ENCODE measurements at places on chromosomes 2 and 18.

DNA sequence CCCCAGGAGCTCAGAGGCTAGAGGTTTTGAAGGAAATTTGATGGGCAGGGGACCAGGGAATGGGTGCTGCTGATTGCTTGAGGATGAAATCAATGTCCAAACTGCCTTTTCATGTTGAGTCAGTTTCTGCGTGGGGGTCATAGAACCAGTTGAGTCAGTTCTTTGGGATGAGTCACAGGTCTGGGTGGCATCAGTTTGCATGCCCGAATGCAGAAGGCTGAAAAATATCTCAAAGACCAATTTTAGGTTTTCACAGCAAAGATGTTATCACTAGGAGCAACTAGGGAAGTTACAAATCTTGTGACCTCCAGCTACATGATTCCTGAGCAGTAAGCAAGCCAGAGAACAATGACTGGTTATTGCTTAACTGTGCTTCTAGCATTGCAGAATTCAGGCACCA is 1135.1 kb upstream of the CRIM1 start:
- H3K4me3 ChIP-seq = no peak overlapping the region
- no peak for DNase-seq
- no peaks in the 10 kb centered on the region for H3K27me3 ChIP-seq
- no peaks in the 10 kb centered on the region for H3K4me1 ChIP-seq

- H3K36me3 ChIP-seq = no peaks in the 10 kb centered on the region
- DNase-seq = no peak
- H3K4me1 ChIP-seq = no peaks in the 10 kb centered on the region
- no peak overlapping the region for H3K4me3 ChIP-seq
- H3K27me3 ChIP-seq = no peaks in the 10 kb centered on the region
- no peak overlapping the region for H3K27ac ChIP-seq
These were observed 23.9 kb upstream of the HS6ST1 start for GRCh38 chr2:128342550-128342949.

GRCh38 chr2:742221-742620 is 65.0 kb upstream of the TMEM18 start:
- H3K36me3 ChIP-seq = no peaks in the 10 kb centered on the region
- no peak for DNase-seq
- H3K27ac ChIP-seq = no peak overlapping the region
- H3K27me3 ChIP-seq = peaks cover 8% of the 10 kb centered on the region
- H3K4me1 ChIP-seq = peaks cover 11% of the 10 kb centered on the region

DNA sequence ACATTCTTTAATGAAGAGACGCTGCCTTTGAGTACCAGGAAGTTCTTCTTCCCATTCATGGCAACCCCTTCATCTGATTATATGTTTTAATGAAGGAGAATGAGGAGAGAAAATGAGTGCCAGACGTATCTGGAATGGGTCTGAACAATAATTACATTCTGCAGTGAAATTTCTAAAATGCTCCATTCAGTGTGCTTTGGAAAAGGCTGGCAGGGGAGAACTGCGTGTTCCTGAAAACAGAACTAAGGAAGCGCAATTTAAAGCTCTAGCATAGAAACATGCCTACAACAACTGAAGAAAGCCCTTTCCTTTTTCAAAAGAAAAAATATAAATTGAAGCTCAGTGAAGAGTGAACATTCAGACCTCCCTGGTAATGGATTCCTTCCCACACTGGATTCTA is 58.8 kb downstream of the BOD1L2 start:
- peaks cover 20% of the 10 kb centered on the region for H3K27me3 ChIP-seq
- no peak for DNase-seq
- H3K4me1 ChIP-seq = peaks cover 9% of the 10 kb centered on the region
- no peaks in the 10 kb centered on the region for H3K36me3 ChIP-seq

DNA sequence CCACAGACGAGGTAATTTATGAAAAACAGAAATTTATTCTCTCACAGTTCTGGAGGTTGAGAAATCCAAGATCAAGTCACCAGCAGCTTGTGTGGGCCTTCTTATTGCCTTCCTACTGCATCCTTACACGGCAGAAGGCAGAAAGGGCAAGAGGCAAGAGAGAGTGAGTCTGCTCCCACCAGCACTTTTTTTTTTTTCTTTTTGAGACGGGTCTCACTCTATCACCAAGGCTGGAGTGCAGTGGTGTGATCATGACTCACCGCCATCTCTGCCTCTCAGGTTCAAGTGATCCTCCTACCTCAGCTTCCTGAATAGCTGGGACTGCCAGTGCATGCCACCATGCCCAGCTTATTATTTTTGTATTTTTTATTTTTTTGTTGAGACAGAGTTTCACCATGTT is 78.5 kb upstream of the HK2 start:
- DNase-seq = no peak
- no peaks in the 10 kb centered on the region for H3K36me3 ChIP-seq
- H3K27ac ChIP-seq = no peak overlapping the region
- H3K4me1 ChIP-seq = no peaks in the 10 kb centered on the region
- no peaks in the 10 kb centered on the region for H3K27me3 ChIP-seq
- H3K4me3 ChIP-seq = no peak overlapping the region

DNA sequence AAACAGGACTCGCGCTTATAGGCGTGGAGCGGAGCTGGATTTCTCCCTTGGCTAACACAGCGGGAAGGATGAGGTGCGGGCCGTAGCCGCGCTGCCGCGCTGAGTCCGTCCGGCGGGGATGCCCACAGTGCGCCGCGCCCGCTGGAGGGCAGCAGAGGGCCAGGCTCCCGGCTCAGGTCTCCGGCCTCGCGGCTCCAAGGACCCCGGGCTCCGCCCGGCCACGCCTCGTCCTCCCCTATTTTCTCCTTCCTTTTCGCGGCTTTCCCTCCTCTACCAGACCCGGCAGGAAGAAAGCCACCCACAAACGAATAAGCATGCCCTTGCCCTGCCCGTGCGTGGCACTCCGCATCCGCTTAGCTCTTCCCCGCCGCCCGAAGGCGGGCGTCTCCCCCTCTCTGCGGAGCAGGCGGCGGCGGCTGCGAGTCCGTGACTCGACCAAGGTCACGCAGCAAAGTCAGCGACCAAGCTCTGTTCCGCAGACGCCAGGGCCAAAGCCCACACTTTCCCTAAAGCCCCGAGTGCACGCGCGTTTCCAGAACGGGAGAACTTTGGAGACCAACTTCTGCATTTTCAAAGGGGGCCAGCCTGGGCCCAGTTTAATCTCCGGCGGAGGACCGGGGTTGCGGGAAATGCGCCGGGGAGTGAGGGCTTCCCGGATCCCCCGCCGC is 48.5 kb downstream of the KCNIP3 start:
- peaks cover 47% of the 10 kb centered on the region for H3K27me3 ChIP-seq
- no peaks in the 10 kb centered on the region for H3K36me3 ChIP-seq
- peak overlapping the region; percentile 69 for H3K4me3 ChIP-seq
- no peak overlapping the region for H3K27ac ChIP-seq

DNA sequence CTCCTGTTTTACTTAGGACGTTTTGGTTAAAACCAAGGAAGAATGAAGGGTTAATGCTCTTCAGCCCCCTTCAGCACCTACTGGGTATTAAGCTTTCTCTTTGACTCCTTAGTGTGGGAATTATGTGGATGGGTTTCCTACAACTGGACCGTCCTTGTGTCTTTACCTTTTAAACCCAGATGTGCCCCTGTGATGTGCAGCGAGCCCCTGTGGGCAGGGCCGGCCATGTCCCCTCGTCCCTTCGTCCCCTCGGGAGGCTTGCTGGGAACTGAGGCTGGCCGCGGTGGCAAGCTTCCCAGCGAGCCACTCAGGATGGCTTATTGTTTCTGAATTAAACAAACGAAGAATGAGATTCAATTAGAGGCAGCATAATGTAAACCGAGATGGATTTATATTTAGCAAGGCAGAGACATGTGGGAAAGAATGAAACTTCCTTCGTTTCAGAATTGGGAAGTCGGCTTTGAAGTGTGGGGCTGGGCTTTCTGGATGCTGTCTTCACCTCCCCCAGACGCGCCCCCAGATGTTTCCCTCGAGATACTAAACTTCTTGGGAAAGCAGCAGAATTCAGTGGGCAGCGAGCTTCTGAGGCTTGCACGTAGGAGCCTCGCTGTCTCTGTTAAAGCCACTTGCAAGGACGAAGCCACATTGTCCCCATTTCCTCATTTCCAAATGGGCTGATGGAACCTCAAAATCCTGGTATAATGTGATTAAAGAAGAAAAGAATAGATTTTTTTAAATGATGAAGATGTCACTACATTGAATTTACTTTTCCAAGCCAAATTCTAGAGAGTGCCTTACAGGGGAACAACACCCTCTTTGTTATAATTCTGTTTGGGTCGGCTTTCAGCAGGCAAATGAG is 146.0 kb downstream of the VAPA start:
- H3K4me1 ChIP-seq = peaks cover 9% of the 10 kb centered on the region
- no peak for DNase-seq
- no peaks in the 10 kb centered on the region for H3K36me3 ChIP-seq
- H3K27ac ChIP-seq = no peak overlapping the region
- no peak overlapping the region for H3K4me3 ChIP-seq
